ENCODE measurements at places on chromosomes 3 and 15.

- DNase-seq: peak; percentile 3
Observed at GRCh38 chr3:50502584-50503423, 630 bp downstream of the CACNA2D2 start.

- no peak for DNase-seq
Observed at GRCh38 chr15:69099941-69100340, 60.5 kb upstream of the GLCE start.

- DNase-seq: no peak
Observed at GRCh38 chr3:194256040-194256945, 94.8 kb downstream of the CPN2 start.

- DNase-seq: no peak
Observed at GRCh38 chr3:189824629-189825312, 193.6 kb downstream of the TP63 start.

- DNase-seq: no peak
Observed at GRCh38 chr3:100538339-100538706, 45.9 kb downstream of the TMEM45A start.

- DNase-seq: no peak
Observed at GRCh38 chr3:172630316-172630715, 80.6 kb downstream of the NCEH1 start.

- DNase-seq: no peak
Observed at GRCh38 chr15:38242055-38242454, 10.6 kb upstream of the SPRED1 start.

GRCh38 chr15:68380456-68380855, 51.5 kb downstream of the ITGA11 start:
- no peak for DNase-seq

DNA sequence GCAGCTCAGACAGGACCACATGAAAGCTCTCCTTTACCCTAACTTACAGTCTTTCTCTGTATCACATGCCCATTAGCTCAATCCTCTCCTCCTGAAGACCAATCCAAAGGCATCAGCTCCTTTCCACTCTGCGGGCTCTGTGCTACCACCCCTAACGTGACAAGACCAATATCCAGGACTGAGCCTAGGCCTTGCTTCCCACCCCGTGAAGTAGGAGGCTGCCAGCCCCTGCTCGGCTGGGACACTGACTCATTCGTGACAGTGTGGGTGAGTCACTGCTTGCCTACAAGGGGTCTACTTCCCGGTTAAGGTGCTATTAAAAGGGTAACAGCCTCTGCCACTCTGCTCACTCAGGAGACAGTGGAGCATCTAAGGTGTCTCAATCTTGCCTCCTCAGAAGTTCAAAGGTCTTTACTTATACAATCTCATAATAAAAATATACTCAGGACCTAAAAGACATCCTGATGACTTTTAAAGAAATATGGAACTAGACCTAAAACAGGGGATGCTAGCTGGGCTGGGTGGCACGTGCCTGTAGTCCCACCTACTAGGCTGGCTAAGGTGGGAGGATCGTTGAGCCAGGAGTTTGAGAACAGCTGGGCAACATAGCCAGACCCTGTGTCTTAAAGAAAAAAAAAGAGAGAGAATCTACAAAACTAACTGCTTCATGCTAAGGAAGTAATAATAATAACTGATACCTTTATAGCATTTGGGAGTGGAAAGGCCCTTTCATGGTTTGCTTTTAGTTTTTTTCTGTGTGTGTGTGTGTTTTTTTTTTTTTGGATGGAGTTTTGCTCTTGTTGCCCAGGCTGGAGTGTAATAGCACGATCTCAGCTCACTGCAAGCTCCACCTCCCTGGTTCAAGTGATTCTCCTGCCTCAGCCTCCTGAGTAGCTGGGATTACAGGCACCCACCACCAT, 55.0 kb downstream of the TMEM44 start:
- no peak for DNase-seq

DNA sequence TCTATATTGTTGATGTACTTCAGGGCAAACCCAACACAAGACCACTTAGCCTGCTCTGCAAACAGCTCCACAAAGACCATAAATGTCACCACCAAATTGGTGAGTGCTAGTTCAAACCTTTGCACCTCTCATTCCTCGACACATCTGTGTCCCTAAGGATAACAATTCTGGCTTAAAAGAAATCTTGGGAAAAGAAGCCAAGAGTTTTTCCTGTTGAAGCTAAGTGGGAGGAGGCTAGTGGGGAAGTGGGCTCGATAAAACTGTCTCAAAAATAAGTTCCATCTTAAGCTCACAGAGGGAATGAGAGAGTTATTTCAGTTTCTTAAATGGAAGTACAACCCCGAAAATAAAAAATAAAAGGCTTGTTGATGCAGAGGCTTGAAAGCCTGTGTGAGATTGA, 40.4 kb upstream of the PRICKLE2 start:
- DNase-seq: no peak

GRCh38 chr3:168417016-168417415, 321.3 kb upstream of the GOLIM4 start:
- DNase-seq: no peak

- DNase-seq: no peak
Observed at GRCh38 chr3:190172751-190173150, 52.1 kb upstream of the P3H2 start.

DNA sequence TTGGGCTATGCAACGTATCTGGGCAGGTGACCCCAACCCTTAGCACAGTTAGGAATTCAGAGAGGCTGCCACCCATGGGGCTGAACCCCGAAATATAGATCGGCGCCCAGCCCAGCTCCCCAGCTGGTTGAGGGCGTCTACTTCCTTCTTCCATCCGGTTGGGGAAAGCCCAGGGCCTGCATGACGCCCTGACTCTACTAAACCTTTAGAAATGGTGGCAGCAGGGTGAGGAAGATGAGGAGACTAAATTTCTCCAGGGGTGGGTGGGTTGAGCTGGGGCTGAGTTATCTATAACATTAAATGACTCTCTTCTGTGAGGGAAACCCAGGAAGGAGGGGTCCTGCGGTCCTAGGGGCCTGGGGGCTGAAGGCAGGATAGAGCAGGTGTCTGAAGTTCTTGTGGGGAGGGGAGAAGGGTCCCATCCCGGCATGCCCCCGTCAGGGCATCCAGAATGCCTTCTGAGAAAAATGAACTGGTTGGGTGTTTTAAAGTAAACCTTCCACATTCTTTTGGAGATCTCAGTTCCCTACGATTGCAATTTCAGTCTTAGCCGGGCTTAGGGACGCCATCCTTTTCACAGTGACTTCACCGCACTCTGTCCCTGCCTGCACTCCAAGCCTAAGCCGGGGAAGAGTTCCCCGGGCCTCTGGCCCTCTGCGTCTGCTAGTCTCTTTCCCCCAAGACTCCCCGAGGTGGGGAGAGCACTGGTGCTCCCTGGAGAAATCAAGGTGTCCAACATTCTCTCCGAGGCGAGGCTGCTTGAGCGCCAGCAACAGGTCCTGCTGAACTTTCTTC, 28.5 kb downstream of the NR2F2 start:
- no peak for DNase-seq

- no peak for DNase-seq
Observed at GRCh38 chr3:185337231-185337816, 25.6 kb upstream of the MAP3K13 start.

DNA sequence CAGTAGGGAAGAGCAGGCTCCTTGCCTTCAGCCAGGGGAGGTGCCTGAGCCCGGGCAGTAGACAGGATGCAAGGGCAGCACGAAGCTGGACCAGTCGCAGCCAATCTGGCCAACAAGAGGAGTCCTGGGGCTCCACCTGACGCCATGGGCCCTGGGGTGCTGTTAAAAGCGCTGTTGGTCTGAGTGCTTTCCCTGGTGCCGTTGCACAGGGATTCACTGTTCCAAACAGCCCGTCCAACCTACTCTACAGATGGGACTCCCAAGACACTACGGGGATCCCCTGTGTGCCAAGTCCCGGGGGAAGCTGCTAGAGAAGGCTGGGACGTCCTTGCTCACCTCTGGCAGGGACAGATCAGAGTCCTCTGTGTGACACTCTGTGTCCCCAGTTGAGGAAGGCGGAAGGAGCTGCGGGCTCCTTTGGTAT, 632 bp downstream of the CTSH start:
- DNase-seq: no peak

- no peak for DNase-seq
Observed at GRCh38 chr3:9809239-9809614, 835 bp upstream of the TTLL3 start.

GRCh38 chr3:104596551-104596950, 770.2 kb upstream of the ALCAM start:
- DNase-seq: no peak

GRCh38 chr3:190101320-190102011, 19.2 kb downstream of the P3H2 start:
- no peak for DNase-seq

DNA sequence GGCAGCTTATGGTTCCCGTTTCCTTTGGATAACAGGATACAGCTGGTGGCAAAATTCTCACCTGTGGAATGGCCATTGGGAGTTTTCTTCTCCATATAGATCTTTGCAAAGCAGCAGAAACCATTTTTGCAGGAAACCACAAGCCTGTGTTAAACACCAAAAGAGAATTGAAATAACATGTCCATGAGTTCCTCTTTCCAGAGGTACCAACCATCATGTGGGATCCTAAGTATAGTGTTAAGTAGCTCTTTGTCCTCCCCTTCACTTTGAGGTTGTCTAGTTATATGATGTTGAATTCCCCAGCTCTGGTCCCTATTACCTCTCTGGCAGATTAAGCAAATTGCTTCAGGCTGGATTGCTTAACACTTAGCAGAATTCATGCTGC, 94.9 kb downstream of the AKAP13 start:
- no peak for DNase-seq

- DNase-seq: no peak
Observed at GRCh38 chr3:792630-793029, 300.2 kb upstream of the CNTN6 start.

DNA sequence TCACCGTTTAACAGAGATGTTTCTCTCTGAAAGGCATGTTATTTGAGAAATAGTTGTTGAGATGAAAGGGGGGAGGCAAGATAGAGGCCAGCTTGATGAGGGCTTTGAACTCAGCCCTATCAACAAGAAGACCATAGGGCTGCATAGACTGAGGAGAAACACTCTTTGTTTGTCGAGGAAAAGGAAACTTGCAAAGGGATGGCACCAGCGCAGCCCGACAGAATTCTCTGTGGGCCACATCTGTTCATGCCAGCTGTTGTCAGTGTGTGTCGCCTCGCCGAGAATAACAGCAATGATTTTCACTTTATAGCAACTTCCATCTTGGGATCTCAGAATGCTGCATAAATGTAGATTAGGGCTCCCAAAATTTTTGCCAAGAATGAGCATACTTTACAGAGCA, 478.3 kb upstream of the TPRG1 start:
- no peak for DNase-seq

DNA sequence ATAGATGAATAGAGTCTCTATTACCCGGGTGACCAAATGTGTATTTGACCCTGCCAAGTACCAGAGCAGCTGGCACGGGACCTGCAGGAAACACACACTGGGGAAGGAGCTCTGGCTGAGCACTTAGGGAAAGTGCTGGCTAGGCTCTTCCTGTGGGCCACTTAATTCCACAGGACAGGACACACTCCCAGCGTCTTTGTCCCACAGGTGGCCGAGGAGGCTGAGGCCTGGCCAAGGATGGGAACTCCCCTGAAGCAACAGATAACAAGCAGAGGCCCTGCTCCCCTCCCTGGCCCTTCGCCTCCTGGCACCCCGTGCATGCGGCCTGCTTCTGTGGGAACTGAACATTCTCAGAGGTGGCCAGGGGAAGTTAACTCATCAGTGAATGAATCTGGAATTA, 180.8 kb downstream of the ATP10A start:
- no peak for DNase-seq

DNA sequence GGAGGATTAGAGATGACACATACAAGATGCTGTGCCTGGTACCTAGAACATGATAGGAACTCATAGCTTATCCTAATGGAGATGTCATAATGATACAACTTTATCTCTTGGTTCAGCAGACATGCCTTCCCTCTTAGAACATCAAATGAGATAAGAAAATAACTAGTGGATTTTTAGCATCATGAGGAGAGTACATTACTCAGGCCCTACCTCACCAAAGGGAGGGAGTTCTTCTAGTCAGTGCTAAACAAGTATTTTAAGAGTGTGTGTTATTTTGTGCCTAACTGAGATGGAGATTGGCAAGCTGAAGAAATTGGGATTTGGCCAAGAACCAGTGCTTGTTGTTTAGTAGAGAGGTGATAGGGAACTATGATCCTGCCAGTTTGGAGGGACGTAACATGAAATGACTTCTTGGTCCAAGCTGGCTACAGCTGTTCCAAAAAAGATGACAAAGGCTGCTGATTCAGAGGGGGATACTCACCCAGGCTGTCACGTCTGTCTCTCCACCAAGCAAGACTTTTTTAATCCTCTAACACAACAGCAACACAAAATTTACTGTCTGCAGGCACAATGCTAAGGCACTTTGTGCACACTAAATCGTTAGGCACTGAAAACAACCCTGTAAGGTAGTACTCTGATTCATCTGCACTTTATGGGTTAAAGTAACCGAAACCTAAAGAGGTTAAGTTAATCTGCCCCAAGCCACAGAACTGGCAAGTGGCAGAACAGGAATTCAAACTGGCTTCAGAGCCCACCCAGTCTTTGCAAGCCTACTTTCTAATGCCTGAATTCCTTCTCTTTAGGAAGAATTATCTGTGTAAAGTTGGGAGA, 126.5 kb downstream of the CMSS1 start:
- DNase-seq: no peak

GRCh38 chr15:29133321-29133720, 136.3 kb downstream of the NSMCE3 start:
- DNase-seq: no peak

GRCh38 chr15:91099995-91100813, at the start of gene SV2B:
Gene SV2B (plus strand): TSS chr15:91100257. CDS start chr15:91226264, 126,007 bp downstream.
- DNase-seq: peak; percentile 22

GRCh38 chr3:170689296-170689829, 103.5 kb upstream of the SLC7A14 start:
- no peak for DNase-seq

DNA sequence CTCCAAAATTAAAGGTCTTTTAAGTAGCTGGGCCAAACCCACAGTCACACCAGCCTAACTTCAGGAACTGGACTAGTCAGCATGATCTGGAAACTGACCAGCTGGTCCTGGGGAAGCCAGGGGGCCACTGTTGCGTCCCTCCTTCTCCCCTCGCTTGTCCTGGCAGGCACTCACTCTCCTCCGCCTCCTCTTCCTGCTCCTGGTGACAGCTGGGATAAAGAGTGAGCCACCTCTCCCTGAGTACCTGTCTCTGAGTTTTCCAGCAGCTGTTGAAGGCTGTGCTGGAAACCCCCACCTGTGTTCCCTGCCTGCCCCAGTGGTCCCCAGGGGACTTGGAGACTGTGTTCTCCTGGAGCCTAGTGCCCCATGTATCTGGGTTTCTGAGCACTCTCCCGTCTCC, 56.0 kb downstream of the FGD5 start:
- DNase-seq: no peak

GRCh38 chr15:89371228-89372044, 36.8 kb upstream of the POLG start:
- no peak for DNase-seq

- DNase-seq: no peak
Observed at GRCh38 chr3:68699541-68699940, 232.8 kb downstream of the TAFA4 start.

- DNase-seq: no peak
Observed at GRCh38 chr3:160686955-160687535, 10.1 kb downstream of the ARL14 start.

DNA sequence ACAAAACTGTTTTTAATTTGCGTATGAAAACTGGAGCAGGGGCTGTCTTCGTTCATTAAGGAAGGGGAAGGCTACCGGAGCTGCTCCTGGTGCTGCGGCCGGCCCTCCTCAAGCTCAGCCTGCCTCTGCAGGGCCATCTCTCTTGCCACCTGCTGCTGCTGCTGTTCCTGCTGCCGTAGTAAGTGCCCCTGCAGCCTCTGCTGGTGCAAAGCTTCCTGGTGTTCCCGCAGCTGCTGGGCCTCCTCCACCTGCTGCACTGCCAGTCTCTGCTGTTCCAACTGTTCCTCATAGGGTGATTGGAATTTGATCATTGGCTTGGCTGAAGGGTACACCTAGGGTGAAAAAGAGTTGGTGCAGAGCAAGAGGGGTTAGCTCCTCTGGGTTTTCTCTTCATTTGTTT, 66.0 kb downstream of the GOLIM4 start:
- no peak for DNase-seq
